ENCODE measurements at places on chromosomes 3 and 15. TPM values are rescaled to one million over a fixed set of nuclear protein-coding genes. Genes with fewer than 3 reads are reported as not detected.

DNA sequence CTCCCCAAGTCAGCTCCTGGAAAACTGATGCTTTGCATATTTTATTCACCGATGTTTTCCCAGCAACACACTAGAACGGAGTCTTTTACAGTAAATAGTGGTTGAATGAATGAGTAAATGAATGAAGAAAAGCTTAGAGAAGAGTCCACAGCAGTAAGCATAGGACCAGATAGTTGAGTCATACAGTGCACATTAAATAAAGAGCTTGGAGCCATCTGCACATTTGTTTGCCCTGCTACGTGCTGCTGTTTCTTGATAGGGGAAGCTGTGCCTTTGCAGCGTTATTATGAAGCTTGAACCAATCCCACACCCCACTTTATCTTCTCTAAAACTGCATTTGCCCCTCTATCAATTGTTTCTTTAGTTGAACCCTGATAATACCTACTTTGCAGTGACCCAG, 1.2 kb downstream of the FAM98B start:
- DNase-seq = no peak

DNA sequence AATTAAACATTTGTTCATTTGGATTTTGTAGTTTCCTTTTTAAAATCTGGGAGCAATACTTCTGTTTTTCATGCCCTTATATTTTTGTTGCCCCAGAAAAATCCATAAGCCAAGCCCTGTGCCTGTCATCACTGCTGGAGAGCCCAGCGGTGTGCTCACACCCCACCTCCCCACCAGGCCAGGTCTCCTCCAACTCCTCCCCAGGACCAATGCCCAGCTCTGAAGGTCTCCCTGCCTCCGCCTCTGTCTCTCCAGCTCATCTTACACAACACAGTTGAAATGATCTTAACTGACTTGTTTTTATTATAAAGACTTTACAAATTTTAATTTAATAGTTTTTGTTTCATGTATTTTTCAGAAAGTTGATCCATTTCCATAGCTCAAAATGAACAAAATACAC, 66.4 kb downstream of the RHCG start:
- DNase-seq = no peak

DNA sequence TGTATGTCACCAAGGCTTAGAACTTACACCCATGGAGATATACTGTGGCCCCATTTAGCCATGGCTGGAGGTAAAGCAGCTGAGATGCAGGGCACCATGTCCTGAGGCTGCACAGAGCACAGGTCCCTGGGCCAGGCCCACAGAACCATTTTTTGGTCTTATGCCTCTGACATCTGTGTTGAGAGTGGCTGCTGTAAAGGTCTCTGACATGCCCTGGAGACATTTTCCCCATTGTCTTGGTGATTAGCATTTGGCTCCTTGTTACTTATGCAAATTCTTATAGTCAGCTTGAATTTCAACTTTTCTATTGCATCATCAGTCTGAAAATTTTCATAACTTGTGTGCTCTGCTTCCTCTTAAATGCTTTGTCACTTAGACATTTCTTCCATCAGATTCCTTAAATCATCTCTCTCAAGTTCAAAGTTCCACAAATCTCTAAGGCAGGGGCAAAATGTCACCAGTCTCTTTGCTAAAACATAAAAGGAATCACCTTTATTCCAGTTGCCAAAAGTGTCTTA, 701.3 kb downstream of the EPHA3 start:
- DNase-seq = no peak

- DNase-seq = no peak
Measured at GRCh38 chr15:78049691-78050440, 27.6 kb downstream of the TBC1D2B start.

- no peak for DNase-seq
Measured at GRCh38 chr15:63979262-63979793, 67.0 kb downstream of the DAPK2 start.

DNA sequence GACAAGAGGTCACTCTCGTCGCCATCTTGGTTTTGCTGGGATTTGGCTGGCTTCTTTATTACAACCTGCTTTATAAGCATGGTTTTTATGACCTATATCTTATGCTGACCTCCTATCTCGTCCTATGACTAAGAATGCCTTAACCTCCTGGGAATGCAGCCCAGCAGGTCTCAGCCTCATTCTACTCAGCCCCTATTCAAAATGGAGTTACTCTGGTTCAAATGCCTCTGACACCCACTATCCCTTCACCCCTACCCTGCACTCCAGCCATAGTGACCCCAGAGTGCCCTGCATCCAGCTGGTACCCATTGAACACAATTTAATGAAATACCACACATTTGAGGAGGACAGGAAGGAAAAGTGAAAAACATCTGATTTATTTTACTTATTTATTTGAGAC, 23.4 kb downstream of the METTL6 start:
- no peak for DNase-seq

DNA sequence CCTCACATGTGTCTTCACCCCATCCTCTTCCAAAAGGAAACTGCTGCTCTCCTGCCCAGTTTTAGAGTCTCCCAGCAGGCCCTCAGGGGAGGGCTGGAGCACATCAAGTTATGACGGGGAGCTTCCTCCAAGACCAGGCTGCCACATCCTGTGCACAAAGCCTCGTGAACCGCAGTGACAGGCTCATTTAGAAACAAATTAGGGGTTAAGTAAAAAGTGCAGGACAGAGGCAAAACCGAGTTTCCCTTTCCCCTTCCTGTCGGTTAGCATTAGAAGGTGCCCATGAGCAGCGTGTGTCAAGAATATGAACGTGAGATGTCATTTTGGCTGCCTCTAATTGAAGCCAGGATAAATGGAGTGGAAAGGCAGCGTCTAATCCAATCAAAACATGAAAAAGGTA, 199.7 kb downstream of the ARRDC4 start:
- DNase-seq = no peak

DNA sequence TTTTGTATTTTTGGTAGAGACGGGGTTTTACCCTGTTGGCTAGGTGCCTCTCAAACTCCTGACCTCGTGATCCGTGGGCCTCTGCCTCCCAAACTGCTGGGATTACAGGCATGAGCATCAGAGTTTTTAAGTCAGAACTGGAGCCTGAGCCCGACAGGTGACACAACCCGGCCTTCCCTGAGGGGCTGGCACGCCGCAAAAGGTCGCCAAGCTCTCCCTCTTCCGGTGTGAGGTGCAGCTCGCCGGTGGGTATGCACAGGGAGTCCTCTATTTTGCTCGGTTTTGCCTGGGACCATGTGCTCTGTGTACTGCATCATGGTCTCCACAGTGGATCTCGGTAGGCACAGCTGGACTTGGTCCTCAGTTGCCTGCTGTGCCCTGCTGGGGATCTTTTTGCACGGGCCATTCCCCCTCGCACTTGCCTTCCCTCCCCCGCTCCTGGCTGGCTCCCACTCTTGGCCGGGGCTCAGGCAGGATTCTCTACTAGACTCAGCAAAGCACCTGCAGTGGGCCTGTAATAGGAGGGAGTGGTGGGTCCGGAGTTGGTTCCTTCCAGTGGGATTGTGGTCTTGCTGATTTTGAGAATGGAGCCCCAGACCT, 101.2 kb upstream of the KLF13 start:
- DNase-seq = no peak

- DNase-seq = no peak
Measured at GRCh38 chr3:122770521-122771202, 23.0 kb downstream of the HSPBAP1 start.

DNA sequence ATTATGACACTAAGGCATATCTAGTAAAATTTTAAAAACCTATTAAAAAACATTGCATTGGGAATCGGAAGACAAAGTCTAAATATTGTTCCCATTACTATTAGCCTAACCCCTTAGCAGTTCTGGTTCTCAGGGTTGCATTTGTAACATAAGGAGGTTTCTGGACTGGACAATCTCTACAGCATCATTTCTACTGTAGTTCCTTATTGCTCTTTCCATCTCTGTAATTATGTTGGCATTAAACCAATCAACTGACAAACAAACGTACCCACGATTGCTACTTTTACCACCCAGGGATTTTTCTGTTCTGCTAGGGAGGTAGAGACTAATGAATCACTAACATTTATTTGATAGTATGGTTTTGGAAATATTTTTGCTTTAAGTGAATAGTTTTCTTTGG, 190.8 kb downstream of the CBLB start:
- no peak for DNase-seq

DNA sequence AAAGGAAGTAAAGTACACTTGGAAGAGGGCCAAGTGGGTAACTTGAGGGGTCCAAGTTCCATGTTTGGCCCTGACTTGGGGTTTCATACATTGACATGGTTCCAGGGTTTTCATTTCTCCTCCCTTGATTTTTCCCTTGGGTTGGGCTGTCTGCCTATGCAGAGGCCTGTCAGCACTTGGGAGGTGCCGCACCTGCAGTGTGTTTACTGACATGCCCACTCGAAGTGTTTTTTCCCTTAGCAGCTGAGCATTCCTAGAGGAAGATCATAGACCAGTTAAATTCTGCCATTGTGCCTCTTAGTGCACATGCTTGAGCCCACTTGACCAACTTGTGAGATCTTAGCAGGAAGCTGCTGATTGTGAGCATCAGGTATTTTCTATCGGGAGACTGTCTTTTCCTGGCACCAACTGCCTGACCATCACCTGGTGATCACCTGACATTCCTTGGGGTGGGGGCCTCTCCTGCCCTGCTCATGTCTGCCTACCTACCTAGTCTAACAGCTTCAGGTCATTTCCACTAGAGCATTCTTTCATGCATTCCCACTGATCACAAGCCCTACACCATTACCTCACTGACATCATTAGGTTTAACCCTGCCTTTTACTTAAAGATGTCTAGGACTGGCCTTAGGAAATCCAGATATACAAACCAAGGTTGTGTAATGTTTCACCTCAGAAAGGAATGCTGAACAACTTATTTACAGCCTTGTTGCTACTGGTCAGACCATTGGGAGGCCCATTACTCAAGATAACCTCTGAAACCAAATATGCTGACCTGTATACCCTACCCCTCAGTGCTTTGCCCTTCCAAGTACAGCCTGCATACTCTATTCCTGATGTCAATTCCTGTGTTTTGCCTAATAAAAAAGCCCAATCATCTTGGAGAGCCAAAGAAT, 68.3 kb downstream of the CD47 start:
- no peak for DNase-seq

GRCh38 chr15:82804575-82804949, 1.3 kb downstream of the FSD2 start:
- no peak for DNase-seq

DNA sequence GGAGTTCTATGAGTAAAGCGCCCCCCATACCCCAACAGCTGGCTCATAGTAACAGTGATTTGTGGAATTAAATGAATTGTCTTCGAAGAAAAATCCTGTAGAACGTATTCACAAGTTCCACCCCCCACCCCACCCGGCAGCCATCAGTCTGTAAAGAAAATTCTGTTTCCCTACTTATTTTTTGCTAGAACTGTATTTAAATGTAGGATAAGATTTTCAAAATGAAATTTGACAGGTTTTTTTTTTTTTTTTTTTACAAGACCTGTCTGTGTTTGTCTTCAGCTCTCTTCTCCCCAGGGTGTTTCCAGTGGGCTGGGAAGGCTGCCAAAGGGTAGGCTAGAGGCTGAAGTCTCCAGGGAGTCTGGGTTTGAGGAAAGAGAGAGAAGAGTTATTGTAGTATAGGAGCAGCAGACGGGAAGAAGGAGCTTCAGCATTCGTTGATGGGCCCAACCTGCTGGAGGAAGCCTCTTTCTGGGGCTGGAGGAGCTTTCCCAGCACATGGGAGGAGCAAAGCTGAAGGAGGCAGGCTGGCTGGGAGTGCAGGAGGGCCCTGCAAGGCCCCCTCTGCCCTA, 130.6 kb upstream of the SEMA6D start:
- DNase-seq = no peak

- DNase-seq = no peak
Measured at GRCh38 chr3:165859061-165859460, 21.8 kb upstream of the BCHE start.

- DNase-seq = no peak
Measured at GRCh38 chr3:6524479-6524878, 336.4 kb upstream of the GRM7 start.

DNA sequence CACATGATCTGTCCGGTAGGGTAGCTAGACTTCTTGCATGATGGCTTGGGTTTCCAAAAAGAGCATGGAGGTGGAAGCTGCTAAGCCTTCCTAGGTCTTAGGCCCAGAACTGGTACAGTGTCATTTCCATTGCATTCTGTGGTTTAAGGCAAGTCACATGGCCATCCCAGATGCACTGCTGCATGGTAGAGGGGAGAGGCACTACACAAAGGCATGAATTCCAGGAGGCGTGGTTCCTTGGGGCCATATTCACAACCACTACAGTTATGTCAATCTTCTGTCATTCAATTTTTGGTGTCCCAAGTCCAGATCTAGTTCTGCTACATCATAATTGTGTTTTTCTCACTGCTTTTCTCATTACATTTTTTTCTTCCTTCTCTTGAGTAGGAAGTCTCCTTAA, 122.2 kb upstream of the CHRM5 start:
- no peak for DNase-seq

GRCh38 chr3:38059148-38059547, 20.1 kb downstream of the DLEC1 start:
- no peak for DNase-seq

GRCh38 chr3:56976651-56977560, 83.6 kb upstream of the SPATA12 start:
- DNase-seq = no peak

DNA sequence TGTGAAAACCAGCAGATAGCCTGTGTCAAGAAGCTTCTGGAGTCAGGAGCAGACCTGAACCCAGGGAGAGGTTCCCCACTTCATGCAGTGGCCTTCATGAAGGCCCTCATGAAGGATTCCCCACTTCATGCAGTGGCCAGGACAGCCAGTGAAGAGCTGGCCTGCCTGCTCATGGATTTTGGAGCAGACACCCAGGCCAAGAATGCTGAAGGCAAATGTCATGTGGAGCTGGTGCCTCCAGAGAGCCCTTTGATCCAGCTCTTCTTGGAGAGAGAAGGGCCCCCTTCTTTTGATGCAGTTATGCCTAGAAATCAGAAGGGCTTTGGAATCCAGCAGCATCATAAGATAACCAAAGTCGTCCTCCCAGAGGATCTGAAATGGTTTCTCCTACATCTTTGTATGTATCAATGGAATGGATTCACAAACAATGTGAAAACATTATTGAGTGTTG, 103.9 kb upstream of the CHD2 start:
- no peak for DNase-seq

DNA sequence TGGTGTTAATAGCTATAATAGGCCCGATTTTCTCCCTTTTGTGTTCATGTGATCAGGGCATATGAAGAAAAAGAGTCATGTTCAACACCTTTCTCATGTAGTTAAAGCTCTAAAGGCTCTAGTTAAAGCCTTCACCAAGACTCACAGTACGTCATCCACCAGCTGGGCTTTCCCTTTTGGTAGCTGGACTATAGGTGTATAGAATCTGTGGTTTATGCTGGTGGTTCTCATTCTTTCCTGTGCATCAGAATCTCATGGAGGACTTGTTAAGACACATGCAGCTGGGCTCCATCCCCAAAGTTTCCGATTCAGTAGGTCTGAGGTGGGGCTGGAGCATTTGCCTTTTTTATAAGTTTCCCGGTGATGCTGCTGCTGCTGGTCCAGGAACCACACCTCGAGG, 31.0 kb downstream of the CFAP91 start:
- no peak for DNase-seq

The IQCF5 gene
- not detected for total RNA-seq

The ZBED2 gene
- total RNA-seq = not detected

The PYGO1 gene
- 1.1 TPM for total RNA-seq

The MAP6D1 gene
- total RNA-seq = 4.1 TPM

The LTF gene
- total RNA-seq = 0.80 TPM

The CNBP gene
- total RNA-seq = 351 TPM

The NR1I2 gene
- total RNA-seq = 0.28 TPM

The ACKR4 gene
- not detected for total RNA-seq

The STAB1 gene
- 1.9 TPM for total RNA-seq

The FSIP1 gene
- 1.3 TPM for total RNA-seq

The QTRT2 gene
- total RNA-seq = 54.5 TPM

The PRRT3 gene
- 8.4 TPM for total RNA-seq

The CPEB1 gene
- 4.0 TPM for total RNA-seq

The C2CD4A gene
- not detected for total RNA-seq

The ITGA11 gene
- 0.06 TPM for total RNA-seq

The C3orf18 gene
- total RNA-seq = 8.2 TPM
